ENCODE measurements at places on chromosomes 13 and 19. TPM values are rescaled to one million over a fixed set of nuclear protein-coding genes. Genes with fewer than 3 reads are reported as not detected.

- H3K4me1 ChIP-seq, result no peaks in the 10 kb centered on the region
- peak overlapping the region; percentile 11 for H3K27ac ChIP-seq
- H3K27me3 ChIP-seq, result no peaks in the 10 kb centered on the region
These were observed 106.8 kb upstream of the SPATA13 start for GRCh38 chr13:24053519-24054251.

ZNF628 gene
- 4.2 TPM for total RNA-seq

- H3K4me1 ChIP-seq, result peaks cover 8% of the 10 kb centered on the region
- peaks cover 59% of the 10 kb centered on the region for H3K36me3 ChIP-seq
- H3K27me3 ChIP-seq, result no peaks in the 10 kb centered on the region
- no peak overlapping the region for H3K27ac ChIP-seq
- DNase-seq, result no peak
These were observed 8.1 kb downstream of the MRPS31 start for GRCh38 chr13:40762849-40763248.

DNA sequence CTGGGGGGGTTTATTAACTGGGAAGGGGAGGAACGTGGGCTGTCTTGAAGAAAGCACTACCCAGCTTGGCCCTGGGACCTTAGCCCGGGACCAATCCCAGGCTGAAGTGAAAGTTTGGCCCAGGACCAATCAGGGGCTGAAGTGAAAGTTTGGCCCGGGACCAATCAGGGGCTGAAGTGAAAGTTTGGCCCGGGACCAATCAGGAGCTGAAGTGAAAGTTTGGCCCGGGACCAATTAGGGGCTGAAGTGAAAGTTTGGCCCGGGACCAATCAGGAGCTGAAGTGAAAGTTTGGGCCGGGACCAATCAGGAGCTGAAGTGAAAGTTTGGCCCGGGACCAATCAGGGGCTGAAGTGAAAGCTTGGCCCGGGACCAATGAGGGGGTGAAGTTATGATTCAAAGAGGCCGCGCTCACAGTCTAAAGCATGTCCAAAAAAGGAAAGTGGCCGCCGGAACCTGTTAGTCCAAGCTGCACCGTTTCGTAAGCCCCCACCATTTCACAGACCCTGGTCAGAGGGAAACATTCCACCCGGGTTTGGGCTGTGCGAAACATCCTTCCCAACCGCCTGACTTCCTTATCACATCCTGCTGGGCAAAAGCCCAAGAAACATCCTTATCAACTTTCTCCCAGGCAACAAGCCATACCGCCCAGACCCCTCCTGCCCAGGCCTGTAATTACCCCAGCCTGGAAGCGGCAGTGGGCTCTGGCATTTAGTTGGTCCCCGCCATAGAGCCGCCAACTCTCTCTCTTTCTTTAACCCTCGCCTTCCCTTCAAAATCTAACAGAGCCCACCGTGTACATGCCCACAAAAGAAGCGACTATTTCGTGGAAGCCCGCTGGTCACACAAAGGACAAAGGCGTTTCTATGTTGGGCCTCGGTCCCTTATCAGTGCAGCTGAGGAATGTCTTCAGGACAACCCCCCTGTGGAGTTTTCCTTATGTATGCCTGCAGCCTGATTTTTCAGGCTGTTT lies 1.1 kb downstream of the ZNF850 start:
- peak overlapping the region; percentile 81 for H3K27ac ChIP-seq
- DNase-seq, result peak; percentile 81
- no peaks in the 10 kb centered on the region for H3K36me3 ChIP-seq
- H3K4me1 ChIP-seq, result peaks cover 23% of the 10 kb centered on the region

EBI3 gene
- total RNA-seq, result 1.1 TPM

- H3K27me3 ChIP-seq, result no peaks in the 10 kb centered on the region
- no peak overlapping the region for H3K27ac ChIP-seq
- H3K4me3 ChIP-seq, result no peak overlapping the region
- no peak for DNase-seq
These were observed 14.6 kb upstream of the ZNF177 start for GRCh38 chr19:9348253-9348652.

- peaks cover 57% of the 10 kb centered on the region for H3K27me3 ChIP-seq
- H3K4me1 ChIP-seq, result peaks cover 4% of the 10 kb centered on the region
- no peak for DNase-seq
- no peak overlapping the region for H3K4me3 ChIP-seq
These were observed 3.4 kb downstream of the PRR36 start for GRCh38 chr19:7870571-7871436.
